ENCODE measurements at places on chromosomes 6 and 20.

- DNase-seq, result no peak
These were observed 29.5 kb downstream of the DACT2 start for GRCh38 chr6:168290095-168290494.

GRCh38 chr6:46118157-46118556, 11.6 kb upstream of the ENPP4 start:
- DNase-seq, result no peak

- DNase-seq, result no peak
These were observed 22.5 kb upstream of the IYD start for GRCh38 chr6:150346346-150346745.

- no peak for DNase-seq
These were observed 341.3 kb downstream of the SMOC2 start for GRCh38 chr6:168782187-168782751.

DNA sequence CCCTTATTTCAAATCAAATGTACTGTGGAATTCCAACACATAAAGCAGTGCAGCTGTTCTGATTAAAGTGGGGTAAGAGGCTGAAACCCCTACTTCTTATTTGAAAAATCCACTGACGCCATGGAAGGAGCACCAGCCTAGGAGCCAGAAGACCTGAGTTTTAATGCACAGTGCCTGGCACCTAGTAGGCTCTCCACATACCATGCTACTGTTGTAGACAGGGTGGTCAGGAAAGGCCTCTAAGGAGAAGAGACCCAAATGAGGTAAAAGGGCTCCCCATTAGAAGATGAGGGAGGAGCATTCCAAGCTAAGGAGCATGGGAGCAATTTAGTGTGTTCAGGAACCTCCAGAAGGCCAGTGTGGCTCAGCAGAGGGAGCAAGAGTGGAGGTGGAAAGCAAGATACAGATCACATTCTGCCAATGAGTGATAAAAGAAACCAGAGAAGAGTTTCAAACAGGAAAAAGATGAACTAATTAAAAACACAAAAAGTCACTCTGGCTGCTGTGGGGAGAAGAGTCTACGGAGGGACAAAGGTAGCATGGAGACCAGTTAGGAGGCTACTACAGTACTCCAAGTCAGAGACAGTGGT, 11.8 kb upstream of the ZNF76 start:
- DNase-seq, result no peak

GRCh38 chr6:111976139-111976538, 77.8 kb upstream of the CCN6 start:
- DNase-seq, result no peak

GRCh38 chr20:2858591-2858990, 14.7 kb upstream of the PTPRA start:
- no peak for DNase-seq

DNA sequence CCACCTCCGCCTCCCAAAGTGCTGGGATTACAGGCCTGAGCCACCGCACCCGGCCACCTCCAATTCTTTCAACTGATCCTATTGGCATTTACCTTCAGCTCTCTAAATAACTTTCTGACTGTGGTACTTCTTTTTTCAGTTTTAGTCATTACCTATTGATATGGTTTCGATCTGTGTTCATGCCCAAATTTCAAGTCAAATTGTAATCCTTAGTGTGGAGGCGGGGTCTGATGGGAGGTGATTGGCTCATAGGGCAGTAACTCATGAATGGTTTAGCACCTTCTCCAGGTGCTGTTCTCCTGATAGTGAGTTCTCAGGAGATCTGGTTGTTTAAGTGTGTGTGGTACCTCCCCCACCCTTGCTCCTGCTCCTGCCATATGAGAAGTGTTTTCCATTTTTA, 140.9 kb downstream of the LPA start:
- DNase-seq, result no peak

- no peak for DNase-seq
These were observed 26.5 kb downstream of the FAM229B start for GRCh38 chr6:112113918-112114317.

DNA sequence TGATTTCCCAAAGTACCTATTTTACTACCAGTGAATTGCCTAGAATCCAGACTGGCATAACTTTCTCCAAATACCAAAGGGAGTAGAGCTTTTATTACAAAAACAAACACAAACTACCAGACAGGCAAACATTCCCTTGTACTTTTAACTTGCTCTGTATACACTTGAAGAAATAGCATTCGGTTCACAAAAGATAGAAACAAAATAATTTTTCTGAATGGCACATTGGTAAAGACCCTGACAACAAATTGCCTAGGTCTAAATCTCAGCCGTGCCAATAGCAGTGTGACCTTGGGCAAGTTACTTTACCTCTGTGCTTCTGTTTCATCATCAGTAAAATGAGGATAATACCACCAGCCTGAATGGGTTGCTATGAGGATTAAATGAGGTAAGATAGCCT, 15.9 kb downstream of the ARHGAP18 start:
- no peak for DNase-seq

DNA sequence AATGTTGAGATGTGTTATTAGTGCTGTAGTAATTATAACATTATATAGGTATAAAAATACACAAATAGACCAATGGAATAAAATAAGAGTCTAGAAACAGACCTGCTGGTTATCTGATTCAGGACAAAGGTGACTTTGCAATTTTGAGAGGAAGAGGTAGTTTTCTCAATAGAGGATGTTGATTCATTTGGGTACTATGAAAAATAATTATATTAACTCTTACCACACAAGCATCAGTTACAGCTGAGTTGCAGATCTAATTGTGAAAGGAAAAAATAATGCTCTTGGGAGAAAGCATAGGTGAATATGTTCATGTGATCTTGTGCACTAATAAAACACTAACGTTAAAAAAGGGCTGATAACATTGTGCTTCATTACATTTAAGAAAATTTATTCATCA, 103.0 kb downstream of the BCKDHB start:
- DNase-seq, result no peak

- no peak for DNase-seq
These were observed 53.2 kb downstream of the EIF2S2 start for GRCh38 chr20:34058831-34059230.

GRCh38 chr20:48458601-48459385, 369.0 kb downstream of the PREX1 start:
- DNase-seq, result no peak

All from activated naive CD4-positive, alpha-beta T cell (primary cell).